Mesenteric fat pad (tissue), 1 donor: ENCODE measurements at places on chromosomes 12 and 14.

- no peak for DNase-seq
These were observed 48.1 kb downstream of the KDM2B start for GRCh38 chr12:121532503-121533393.

GRCh38 chr12:70305794-70306193, 60.3 kb upstream of the KCNMB4 start:
- no peak for DNase-seq

DNA sequence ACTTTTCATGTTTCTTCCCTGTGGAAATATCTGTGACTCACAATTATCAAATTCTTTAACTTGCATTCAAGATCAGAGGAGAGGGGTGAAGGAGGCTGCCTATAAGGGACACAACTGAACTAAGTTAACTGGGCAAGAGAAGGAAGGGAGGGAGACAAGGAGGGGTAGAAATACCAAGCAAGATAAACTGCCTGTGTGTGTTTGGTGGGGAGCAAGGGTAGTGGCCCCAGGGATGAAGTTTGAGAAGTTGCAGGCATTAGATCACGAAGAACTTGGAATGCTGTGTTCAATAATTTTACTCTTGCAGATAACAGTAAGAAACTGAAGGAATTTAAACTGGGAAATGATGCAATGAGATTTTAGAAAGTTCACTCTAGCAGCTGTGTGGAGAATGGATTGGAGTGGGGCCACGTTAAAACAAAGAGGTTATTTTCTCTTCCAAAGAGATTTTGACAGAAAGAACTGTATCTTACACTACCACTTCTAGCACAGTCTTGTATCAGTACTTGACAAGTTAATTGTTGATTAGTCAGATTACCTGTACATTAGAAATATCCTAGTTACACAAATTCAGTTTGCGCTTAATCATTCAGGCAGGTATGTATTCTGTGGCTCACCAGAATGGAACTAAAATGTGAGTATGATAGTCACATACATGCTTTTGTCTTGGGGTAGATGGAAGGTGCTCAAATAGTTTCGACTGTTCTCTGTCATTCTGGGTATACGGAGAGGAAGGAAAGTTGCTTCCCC, 7.4 kb downstream of the PKP2 start:
- no peak for DNase-seq

- DNase-seq: peak; percentile 20
These were observed 64.0 kb downstream of the PTPN11 start for GRCh38 chr12:112482733-112483132.

GRCh38 chr14:81805785-81806184, 272.1 kb upstream of the SEL1L start:
- DNase-seq: no peak

DNA sequence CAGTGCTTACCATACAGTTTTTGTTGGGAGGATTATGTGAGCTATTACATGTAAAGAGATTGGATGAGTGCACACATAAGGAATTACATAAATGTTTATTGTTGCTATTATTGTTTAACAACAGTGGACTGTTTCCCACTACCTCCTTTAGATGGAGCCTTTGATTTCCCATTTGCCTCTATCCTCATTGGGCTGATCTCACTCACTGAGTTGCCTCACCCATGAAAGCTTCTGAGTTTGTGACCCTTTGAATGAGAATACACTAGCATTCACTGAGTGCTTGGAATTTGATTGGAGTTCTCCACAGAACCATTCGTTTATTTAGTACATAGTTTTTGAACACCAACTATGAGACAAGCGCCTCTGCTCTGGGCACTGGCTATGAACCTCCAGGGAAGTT, 121.0 kb downstream of the HELB start:
- DNase-seq: no peak

DNA sequence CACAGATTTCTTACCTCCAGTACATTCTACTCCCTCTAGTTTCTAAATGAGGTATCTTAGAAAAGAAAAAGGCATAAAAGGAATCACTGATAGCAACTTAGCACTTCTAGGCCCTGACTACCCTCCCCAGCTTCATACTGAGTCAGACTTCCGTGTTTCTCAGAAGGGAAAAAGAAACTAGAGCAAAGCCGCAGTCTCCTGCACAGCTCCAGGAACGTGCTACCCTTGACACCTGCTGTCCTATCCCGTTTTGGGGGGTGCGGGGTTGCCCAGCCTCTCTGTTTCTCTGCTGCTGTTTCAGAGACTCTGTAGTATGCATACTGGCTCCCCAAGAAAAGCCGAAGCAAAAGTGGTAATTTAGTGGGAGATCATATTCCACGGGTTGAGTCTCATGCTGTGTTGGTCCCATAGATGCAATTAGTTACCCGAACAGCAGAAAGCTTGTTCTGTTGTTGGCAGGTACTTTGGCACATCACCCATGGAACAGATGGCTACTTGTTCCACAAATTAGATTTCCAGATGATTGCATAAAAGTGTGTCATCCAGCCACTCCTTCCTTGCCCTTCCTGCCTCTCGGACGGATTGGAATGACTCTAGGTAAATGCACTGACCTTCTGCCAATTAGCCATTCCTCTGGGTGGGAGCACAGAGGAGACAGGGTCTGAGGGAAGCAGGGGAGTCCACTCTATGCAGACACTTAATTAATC, 438.1 kb downstream of the FUT8 start:
- no peak for DNase-seq

GRCh38 chr14:65117769-65118745, 15.7 kb upstream of the MAX start:
- DNase-seq: no peak

GRCh38 chr12:49972641-49973360, at the start of gene AQP6:
TSS of gene AQP6 (plus strand) at chr12:49972947. CDS start at chr12:49973174, 227 bp downstream.
- no peak for DNase-seq

DNA sequence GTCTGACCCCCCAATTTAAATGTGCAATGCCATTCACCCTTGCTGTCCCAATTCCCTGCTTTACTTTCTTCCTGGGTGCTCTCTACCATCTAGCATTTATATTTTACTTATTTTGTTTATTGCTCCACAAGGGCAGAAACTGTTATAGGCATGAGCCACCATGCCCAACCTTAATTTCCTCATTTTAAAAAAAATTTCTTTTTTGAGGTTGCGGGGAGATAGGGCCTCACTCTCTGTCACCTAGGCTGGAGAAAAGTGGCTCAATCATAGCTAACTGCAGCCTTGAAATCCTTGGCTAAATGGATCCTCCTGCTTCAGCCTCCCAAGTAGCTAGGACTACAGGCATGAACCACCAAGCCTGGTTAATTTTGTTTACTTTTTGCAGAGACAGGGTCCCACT, 13.0 kb downstream of the HPD start:
- no peak for DNase-seq

GRCh38 chr12:88866881-88867280, 286.6 kb upstream of the KITLG start:
- no peak for DNase-seq

GRCh38 chr12:76595056-76595455, 35.5 kb upstream of the OSBPL8 start:
- no peak for DNase-seq

- peak; percentile 97 for DNase-seq
These were observed at the start of the genes CBLN3 and KHNYN for GRCh38 chr14:24429395-24430142. TSS of gene CBLN3 (minus strand) at chr14:24429668. CDS start at chr14:24429054, 614 bp downstream. TSS of gene KHNYN (plus strand) at chr14:24429954. CDS start at chr14:24430731, 777 bp downstream.

DNA sequence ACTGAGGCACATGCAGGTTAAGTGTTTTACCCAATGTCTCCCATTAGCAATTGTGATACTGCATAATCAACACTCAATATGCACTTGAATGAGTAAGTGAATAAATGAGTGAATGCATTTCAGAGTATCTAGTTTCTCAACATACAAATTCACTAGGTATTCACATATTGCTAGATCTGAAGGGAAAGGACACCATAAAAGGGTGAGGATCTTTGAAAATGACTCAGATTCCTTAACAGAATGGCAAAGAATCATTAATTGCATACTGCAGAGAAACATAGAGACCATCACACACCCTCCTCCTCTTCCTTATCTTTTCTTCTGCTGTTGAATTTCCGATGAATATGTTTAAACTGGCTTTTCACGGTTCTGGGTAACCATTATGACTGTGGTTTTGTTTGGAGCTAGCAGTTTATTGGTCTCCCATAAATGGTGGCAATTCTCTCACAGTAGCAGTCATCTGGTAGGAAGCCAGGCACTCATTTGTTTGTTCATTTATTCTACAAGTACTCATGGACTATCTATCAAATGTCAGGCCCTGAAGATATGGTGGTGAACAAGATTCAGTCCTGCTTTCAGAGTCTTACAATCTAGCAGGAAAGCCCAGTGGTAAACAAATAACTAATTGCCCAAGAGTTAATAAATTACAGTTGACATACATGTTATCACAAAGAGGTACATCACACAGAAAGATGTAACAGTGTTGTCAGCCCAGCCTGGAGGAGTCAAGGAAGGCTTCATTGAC, 70.2 kb downstream of the LLPH start:
- DNase-seq: no peak

DNA sequence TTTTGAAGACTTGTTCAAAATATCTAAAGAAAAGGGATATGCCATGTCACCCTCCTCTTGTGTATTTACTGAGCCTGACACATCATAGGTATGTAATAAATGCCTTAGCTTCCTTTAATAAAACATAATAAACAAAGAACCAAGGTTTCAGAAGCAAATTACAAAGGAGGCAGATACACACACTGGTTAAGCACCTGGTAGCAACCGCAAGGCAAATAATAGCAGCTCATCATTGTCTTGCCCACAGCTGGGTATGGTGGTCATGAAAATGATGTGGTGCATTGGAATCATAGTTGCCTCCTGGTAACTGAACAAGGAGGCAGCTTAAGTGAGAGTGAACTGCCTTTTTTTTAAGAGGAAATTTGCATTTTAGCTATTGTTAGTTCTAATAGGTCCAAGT, 39.0 kb downstream of the PAX9 start:
- DNase-seq: no peak

GRCh38 chr12:124673801-124674617, 106.6 kb upstream of the NCOR2 start:
- no peak for DNase-seq

- DNase-seq: no peak
These were observed 2.8 kb upstream of the CLEC9A start for GRCh38 chr12:10027721-10028120.

GRCh38 chr12:124881123-124881522, 17.5 kb upstream of the SCARB1 start:
- no peak for DNase-seq

GRCh38 chr12:45966486-45966885, 23.9 kb downstream of the SCAF11 start:
- no peak for DNase-seq

- DNase-seq: no peak
These were observed 49.8 kb downstream of the CDC42BPB start for GRCh38 chr14:103007555-103007954.

GRCh38 chr12:88575361-88575970, 4.8 kb downstream of the KITLG start:
- DNase-seq: no peak

GRCh38 chr14:95547272-95547625, 12.4 kb downstream of the GLRX5 start:
- DNase-seq: no peak

DNA sequence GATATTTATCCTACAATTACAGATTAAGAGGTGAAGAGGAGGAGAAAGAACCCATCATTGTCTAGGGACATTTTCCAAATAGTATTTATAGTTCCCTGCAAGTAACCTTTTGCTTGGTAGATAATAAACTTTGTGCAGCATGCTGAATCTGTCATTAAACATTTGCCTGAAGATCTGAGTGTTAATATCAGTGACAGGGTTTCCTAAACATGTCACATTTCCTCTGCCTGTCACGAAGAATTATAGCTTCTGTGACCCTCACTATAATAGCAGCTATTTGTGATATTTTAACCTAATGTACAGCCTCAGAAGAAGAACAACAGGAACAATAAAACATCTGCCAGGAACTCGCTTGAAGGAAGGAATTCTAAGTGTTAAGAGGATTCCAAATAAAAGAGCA, 350.3 kb downstream of the GXYLT1 start:
- DNase-seq: no peak

- no peak for DNase-seq
These were observed 19.3 kb downstream of the CPM start for GRCh38 chr12:68913682-68914081.

DNA sequence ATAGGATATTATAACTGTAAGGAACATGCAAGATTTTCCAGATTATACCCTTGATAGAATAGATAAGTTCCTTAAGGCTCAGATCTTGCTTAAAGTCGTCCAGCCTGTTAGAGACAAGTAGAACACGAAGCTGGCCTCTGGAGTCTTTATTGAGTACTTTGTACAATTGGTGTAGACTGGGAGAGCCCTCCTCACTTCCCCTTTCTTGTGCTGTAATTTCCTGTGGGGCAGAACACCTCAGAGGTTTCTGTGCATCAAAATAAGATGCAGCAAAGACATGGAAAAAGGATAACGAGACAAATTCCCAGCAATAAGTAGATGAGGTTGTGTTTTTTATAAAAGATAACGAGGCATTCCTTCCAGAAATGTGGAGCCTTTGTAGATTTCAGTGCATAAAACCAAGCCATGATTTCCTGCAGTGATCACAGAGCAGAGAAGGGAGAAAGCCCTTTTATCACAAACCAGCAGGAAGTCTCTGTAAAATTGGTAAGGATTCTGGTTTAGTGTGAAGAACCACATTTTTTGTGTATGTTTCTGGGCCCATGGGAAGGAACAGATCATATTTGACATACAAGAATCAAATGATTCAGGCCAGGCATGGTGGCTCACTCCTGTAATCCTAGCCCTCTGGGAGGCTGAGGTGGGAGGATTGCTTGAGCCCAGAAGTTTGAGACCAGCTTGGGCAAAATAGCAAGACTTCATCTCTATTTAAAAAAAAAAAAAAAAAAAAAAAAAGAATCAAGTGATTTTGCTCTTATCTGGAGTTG, 18.0 kb downstream of the GPRC5A start:
- no peak for DNase-seq

- DNase-seq: no peak
These were observed at the start of gene RDH5 for GRCh38 chr12:55720071-55720564. TSS of gene RDH5 (plus strand) at chr12:55720393. CDS start at chr12:55721185, 792 bp downstream.

- no peak for DNase-seq
These were observed 22.4 kb downstream of the CHST11 start for GRCh38 chr12:104479123-104479662.

GRCh38 chr12:125892276-125892675, 827.0 kb downstream of the AACS start:
- DNase-seq: no peak

DNA sequence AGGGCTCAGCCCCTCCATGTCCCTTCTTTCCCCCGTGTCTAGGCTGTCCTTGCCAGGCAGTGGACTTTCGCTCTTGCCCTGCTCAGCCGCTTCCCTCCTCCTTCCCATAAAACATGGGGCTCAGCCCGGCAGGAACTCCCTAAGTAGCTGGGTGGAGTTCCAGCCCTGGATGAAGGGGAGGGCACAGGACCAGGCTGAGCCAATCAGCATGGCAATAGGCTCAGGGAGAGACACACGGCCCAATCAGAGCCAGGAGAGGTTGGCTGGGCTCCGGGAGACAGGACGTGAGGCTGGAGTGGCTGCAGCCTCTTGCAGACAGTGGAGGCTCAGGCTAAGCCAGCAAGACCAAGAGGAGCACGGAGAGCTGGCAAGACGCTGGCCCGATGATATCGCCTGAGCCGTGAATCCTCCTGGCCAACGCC, 54.3 kb downstream of the GALNT9 start:
- DNase-seq: no peak

DNA sequence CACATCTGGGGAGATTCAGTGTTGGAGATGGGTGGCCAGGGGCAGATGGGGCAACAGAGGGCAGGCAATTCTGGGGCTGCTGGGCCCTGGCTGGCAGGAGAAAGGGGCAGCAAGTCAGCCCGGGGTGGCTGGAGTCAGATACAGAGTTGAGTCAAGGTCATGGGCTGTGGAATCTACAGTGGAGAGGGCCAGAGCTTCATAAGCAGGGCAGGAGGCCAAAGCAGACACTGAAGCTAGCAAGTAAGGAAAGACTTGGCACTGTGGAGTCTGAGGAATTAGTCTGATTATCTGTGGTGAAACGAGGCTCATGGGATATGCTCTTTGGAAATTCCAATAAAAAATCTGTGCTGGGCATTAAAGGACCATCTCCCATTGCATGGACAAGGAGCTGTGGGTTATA, 95.5 kb downstream of the TMX1 start:
- DNase-seq: no peak
